ENCODE measurements at places on chromosomes 6 and 20.

DNA sequence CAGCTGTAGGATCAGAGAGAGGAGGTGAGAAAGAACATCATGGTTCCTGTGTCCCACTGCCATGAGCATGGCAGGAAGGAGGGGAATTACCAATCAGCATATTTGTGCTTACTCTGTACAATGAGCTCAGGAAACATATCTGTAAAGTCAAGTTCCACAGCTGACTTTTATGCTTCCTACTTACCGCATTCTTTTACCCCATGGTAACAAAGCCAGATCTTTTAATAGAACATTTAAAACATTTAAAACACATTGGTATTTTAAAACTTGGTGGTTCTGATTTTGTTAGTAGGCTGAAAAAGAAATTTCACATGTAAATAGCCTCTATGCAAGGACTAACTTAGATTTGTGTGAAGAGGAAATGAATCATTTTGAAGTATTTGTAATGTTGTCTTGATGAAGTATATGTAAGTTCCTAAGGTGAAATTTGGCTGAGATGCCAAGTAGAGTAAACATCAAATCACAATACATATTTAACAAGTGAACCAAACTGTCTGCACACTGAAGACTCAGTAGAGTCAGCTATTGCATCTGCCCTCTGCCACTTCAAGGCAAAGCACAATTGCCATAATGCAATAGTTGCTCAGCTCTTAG is 114.7 kb downstream of the GJA10 start:
- no peak for DNase-seq

GRCh38 chr20:18692447-18692846 is 104.6 kb downstream of the DTD1 start:
- DNase-seq = no peak

DNA sequence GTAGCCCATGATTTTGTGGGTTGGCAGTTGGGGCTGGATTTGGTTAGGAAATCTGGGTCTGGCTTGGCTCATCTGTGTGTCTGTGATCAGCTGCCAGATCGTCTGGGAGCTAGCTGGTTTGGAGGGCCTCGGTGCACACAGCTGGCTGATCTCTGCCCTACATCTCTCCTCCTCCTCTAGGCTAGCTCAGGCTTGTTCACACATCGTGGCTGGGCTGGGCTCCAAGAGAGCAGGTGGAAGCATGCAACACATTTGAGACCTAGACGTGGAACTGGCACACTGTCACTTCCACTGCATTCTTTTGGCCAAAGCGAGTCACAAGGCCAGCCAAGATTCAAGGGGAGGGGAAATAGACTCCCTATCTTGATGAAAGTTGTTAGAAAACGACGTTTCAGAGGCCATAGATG is 15.9 kb downstream of the NDUFAF5 start:
- peak; percentile 93 for DNase-seq

DNA sequence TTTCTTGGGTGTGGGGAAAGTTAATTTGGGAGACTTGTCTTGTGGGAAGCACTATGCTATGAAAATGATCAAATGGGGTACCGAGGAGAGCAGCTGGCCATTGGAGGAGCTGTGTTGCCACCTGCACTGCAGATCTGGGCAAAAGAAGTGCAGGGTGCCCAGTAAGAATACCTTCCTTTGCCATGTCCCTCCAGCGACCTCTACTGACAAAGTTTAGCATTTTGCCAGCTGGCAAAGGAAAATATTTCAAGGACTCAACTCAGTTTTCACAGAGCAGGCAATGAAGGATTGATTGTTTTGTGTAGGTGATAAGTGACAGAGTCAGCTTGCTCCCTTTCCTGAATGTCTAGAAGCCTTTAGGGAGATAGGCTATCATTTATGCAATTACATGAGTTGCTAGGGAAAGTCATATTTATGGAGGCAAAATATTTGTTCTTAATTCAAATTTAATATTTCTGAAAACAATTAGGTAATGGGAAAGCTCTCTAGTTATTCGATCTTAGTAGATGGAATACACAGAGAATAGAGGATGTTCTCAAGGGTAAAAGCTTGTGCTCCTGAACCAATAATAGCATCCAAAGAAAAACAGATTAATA is 118.4 kb downstream of the FARS2 start:
- DNase-seq = no peak

DNA sequence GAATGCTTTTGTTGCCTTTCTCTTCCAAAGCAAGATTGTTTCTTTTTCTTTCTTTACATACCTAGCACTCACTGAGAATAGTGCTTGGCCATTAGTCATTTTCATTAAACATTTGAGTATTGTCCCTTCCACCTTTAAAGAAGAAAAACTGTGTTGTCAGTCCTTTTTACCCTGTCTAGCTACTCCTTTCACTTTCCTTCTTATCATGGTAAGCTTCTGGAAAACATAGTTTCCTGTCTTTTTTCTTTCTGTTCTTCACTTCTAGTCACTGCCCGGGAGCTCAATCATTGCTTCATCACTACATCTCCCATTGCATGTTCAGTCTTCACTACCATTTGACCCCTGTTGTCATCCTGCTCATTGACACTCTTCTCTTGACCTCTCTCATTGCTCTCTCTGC is 12.1 kb downstream of the VAPB start:
- no peak for DNase-seq

GRCh38 chr6:160534050-160534696 is 129.9 kb downstream of the LPA start:
- DNase-seq = no peak

DNA sequence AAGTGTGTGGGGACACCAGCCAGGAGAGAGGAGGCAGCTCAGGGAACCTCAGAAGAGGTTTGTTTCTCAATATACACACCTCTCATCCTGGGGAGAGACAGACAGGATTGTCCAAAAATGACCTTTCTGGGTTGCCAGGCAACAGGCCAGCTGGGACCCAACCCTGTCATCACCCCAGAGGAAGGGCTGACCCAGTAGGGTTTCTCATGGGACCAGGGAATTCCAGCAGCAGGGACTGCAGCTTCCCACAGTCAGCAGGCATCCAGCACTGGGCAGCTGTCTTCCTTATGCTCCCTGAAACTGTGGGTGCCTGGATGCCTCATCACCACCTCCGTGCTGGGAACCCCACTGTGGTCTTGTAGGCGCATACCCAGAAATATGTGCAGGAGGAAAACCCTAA is 1.3 kb downstream of the C20orf202 start:
- no peak for DNase-seq

DNA sequence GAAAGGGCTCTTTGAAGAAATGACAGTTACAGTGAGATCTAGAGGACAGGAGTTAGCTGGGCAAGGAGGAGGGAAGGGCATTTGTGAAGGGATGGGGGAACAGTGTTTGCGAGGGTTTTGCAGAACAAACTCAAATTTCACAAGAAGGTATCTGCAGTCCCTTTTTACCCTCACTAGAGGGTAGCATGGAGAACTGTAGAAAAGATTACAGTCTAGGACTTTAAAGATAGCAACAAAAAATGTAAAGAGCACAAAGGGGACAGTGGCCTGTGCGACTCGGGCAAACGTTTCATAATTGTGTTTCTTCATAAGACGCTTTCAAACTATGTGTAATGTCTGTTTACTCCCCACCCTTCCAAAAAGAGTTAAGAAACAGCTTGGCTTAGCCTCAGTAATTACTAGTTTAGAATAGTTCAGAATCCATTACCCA is 21.2 kb upstream of the ASXL1 start:
- no peak for DNase-seq

DNA sequence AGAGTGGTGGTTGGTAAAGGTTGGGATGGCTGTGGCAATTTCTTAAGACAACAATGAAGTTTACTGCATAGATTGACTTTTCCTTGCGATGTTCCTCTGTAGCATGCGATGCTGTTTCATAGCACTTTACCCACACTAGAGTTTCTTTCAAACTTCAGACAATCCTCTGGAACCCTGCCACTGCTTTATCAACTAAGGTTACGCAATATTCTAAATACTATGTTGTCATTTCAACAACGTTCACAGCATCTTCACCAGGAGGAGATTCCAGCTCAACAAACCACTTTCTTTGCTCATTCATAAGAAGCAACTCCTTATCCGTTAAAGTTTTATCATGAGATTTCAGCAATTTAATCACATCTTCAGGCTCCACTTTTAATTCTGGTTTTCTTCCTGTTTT is 161.2 kb upstream of the NRSN1 start:
- no peak for DNase-seq

GRCh38 chr6:36033935-36034334 is 6.3 kb downstream of the MAPK14 start:
- no peak for DNase-seq

GRCh38 chr6:43435682-43436437 is 8.5 kb downstream of the ABCC10 start:
- no peak for DNase-seq

GRCh38 chr6:1082285-1082935 is 229.5 kb upstream of the FOXQ1 start:
- no peak for DNase-seq

GRCh38 chr6:11902527-11902926 is 109.6 kb upstream of the HIVEP1 start:
- no peak for DNase-seq

- DNase-seq = no peak
These were observed 318.7 kb downstream of the SOX4 start for GRCh38 chr6:21912151-21912832.

DNA sequence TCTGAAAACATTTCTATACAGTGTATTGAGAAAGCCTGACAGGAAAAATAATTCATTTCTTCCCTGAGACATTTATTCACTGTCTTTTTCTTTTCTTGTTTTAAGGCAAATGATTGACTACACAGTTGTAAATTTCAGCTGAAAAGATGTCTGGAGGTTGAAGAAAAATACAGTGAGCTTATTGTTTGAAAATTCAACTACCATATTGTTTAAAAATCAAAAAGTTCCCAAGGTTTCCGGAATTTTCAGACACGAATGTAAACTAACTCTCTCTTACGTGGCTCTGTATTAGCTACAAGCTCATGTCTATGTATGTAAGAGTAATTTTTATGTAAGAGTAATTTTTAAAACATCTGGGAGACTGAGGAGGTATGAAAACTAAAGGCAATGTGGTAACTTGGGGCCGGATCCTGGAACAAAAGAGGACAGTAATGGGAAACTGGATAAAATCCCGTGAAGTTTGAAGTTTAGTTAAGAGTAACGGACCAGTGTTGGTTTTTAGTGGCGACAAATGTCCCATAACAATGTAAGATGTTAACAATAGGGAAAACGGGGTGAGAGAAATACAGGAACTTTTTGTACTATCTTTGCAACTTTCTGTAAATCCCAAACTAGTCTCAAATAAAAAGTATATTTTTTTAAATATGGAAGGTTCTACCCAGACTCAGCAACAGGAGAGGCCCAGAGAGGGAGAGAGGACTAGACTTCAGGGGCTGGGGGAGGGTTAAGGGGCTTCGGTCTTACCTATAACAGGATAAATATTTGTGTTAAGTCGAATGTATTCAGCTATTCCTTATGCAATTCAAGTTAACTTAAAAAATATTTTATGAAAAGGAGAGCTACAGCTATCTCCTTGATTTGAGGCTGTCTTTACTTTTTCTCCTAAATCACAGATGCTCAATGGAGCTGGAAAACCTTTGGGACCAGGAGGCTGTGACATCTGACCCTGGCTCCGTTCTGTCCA is 1.3 kb downstream of the PTGIS start:
- no peak for DNase-seq

- no peak for DNase-seq
These were observed 10.6 kb upstream of the EFHC1 start for GRCh38 chr6:52409499-52409898.

GRCh38 chr6:84575264-84575663 is 189.1 kb downstream of the TBX18 start:
- no peak for DNase-seq

DNA sequence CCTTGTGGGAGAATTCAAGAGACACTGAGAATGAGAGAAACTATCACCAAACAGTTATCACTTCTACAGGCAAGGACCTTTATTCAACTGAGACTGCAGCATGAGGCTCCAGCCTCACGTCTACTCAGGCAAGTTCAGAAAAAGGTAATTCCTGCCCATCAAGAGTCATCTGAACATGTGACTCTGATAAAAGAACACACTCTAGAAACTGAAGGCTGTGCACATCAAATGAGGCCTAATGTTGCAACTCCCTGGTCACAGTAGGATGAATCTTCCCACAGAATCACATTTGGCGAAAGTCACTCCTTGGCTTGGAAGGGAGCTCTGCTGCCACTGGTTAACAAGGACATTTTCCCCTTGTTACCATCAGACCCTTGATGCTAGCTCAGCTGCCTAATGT is 71.2 kb upstream of the EMILIN3 start:
- DNase-seq = no peak

DNA sequence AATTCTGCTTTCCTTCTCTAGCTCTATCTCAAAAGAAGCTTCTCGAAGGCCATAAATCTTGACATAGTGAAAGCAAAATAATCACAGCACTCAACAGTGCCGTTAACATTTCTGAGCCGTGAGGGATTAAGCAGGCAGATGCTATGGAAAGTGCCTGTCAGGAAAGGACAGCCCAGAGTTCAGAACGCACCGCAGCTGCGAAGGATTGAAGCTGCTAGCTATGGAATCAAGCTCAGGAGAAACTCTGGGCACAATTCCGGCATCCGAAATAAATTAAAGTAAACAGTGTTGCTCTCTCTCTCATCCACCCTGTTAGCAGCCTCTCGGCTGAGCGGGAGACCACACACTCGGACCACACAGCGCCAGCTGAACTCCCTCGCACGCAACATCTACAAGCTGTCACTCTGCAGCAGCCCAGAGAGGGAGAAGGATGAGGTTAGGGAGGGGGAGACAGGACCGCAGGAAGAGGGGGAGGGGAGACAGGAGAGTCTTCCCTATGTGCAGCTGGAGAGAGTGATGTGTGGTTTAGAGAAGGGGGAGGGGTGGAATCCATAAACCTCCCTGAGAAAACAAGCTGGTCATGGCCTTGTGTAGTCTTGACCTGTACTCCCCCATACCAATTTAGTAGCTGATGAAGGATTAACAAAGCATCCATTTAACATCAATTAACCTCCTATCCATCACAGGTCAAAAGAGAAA is 9.0 kb downstream of the EXOC2 start:
- peak; percentile 49 for DNase-seq

GRCh38 chr6:44470746-44471145 is 83.2 kb downstream of the CDC5L start:
- no peak for DNase-seq

GRCh38 chr6:108275976-108276375 is 15.1 kb upstream of the SNX3 start:
- no peak for DNase-seq

- DNase-seq = no peak
These were observed 48.3 kb downstream of the TXLNB start for GRCh38 chr6:139243536-139243935.

- no peak for DNase-seq
These were observed 14.2 kb downstream of the ARID1B start for GRCh38 chr6:156791320-156791850.

GRCh38 chr20:25408170-25408547 is 686 bp downstream of the GINS1 start:
- no peak for DNase-seq

- no peak for DNase-seq
These were observed 15.1 kb upstream of the RTF2 start for GRCh38 chr20:56453352-56453751.

- no peak for DNase-seq
These were observed 317.3 kb downstream of the TAF4 start for GRCh38 chr20:61748376-61748775.

GRCh38 chr20:62537649-62538292 is 62.0 kb upstream of the GATA5 start:
- no peak for DNase-seq

- no peak for DNase-seq
These were observed 393.6 kb downstream of the ESR1 start for GRCh38 chr6:152201120-152201519.

Measured in urinary bladder (tissue), 4 donors.